ENCODE measurements at places on chromosomes 13 and 19.

- no peak for DNase-seq
Measured at GRCh38 chr19:855142-855541, 3.0 kb downstream of the ELANE start.

GRCh38 chr19:1445185-1445931 is 4.6 kb upstream of the APC2 start:
- no peak for DNase-seq

- DNase-seq, result no peak
Measured at GRCh38 chr19:38944981-38945506, 14.3 kb downstream of the MRPS12 start.

DNA sequence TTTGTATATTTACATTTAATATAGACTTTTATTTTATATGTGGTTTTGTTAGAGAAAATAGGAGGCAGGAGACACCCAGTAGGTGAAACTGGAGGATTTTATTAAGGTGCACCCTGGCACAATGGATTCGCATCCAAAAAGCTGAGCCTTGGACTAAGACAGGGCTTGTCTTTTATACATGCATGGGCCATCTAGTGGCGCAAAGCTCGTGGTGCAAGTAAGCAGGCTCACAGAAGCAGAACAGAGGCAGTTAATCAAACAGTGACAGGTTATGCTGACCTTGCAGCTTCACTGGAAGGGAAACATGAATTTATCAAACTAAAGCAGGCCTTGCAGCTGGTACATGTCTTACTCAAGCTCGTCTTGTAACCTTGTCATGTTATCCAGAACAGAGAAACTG is 58.8 kb upstream of the ZNF681 start:
- no peak for DNase-seq

DNA sequence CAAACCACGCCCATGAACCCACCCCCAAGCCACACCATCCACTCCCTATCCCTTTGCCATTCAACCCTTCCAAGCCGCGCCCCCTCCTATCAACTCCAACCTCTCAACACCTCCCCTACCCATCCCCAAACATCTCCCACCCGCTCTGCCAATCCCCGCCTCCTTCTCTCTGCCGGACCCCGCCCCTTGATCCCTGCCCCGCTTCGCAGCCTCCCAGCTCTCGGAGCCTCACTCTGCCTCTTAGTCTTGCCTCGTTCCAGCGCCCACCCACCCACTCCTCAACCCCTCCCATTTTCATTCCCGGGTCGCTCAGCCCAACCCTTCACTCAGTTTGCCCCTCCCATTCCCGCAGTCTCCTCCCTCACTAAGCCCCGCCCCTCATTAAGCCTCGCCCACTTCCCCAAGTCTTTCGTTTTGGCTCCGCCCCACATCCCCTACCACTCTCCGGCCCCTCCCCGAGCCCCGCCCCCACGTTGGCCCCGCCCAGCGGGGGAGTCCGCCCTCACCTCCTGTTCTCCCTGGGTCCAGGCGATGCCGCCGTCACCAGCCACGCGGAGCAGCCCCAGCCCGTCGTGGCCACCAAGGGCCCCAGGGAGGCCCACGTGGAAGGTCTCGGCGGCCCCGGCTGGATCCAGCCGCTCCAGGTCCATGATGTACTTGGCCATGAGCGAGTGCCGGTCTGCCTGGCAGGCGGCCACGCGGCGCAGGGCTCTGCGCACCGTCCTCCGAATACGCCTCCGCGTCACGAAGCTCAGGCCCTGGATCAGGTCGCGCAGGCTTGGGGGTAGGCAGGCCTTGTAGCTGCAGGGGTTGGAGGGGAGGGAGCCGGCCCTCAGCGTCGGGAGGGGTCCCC is 5.7 kb downstream of the JAK3 start:
- no peak for DNase-seq

DNA sequence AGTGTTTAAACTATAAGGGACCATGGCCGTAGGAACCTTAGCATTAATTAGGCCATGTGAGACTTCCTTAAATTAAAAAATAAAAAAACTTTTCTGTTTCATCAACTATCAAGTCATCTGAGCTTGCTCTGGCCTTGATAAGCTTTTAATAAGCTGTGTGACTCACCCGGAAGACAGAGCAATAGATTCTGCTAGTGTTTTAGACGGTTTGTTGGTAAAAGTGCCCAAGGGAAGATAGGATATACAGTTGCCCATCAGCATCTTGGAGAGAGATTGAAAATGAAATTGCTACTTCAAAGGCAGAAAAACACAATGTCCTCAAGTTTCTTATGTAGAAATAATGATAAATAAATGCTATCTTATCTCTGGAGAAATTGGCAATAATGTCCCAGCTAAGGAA is 31.2 kb upstream of the RCBTB2 start:
- no peak for DNase-seq

DNA sequence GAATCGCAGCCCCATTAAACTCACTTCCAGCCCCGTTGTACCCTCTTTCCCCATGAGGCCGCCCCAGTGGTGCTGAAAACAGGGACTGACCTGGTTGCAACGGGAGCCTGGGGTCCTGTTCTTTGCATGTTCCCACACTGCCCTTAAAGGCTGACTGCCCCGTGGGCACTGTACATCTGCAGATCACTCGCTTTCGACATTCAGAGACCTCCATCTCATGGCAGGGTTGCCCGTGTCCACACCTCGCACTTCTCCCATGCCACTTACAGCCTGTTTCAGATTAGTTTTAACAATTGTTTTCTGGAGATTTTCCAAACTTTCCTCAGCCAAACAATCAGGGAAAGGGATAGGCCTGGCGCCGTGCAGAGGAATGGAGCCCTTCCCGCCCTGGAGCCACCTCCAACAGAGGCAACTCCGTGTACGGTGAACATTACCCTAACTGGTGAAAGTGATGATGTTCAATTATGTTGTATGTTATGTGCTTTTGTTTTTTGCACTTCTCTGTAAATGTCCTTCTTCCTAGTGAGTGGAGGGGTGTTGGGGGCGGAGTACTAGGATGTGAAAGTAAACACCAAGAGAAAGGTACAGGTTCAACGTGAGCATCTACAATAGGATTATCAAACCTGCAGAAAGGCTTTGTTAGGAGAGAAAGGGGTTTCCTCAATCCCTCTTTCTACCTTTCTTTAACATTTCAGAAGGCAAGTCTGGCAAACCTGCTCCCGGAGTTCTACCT is 262.8 kb downstream of the FOXO1 start:
- DNase-seq, result no peak

- no peak for DNase-seq
Measured at GRCh38 chr19:1449467-1450442, at the start of gene APC2. APC2 (plus strand) TSS chr19:1450121; CDS start chr19:1453002, 2,881 bp downstream.

- DNase-seq, result no peak
Measured at GRCh38 chr13:79660361-79660760, 179.4 kb downstream of the NDFIP2 start.

DNA sequence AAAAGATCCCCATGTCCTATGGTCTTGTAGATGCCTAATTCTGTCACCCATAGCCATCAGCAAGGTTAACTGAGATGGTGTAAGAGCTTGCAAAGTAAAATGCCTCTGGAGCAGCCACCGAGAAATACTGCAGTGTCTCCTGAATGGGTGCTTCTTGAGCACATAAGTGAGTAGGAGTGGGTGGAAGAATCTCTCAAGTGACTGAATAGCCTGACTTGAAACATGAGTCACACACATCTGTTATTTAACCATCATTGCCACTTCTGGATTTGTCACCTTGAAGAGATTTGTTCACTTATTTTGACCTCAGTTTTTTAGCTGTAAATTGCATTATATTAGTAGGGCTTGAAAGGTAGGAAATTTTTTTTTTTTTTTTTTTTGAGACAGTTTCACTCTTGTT is 2.3 kb downstream of the ZNF714 start:
- DNase-seq, result no peak

GRCh38 chr19:49878744-49879070 is 1.2 kb downstream of the TBC1D17 start:
- no peak for DNase-seq

DNA sequence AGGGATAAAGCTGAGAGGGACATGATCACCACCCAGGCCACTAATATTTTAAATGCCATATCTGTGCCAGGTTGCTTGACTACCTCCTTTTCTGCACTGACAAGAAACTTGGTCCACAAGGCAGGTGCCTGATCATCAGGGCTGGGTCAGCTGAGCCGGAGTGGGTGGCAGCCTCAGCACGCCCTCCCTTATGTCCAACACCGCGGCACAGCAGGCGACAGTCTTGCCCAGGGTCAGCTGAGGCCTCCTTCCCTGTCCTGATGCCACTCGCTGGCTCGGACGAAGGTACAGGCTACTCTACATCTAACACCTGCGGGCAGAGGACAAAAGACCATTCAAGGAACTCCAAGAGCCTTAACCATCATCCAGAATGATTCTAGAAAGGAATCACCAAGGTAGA is 16.9 kb downstream of the ZC3H4 start:
- DNase-seq, result no peak

DNA sequence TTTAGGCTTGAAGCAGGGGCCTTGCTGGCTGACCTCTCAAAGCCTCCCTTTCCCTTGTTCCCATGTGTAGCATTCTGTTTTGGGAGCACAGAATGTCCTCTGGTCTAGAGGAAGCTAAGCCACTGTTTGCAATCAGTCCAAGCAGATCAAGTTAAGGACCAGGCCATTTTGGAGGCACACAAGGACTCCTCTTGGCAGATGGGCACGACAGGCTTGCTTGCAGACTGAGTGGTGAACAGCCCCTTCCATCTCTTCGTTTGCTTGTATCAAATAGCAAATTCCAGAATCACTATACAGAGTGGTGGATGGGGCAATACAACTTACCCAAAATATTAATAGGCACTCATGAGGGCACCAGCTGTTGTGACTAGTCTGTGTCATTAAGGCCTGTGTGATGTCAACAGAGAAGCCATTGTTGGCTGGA is 215.5 kb upstream of the SERP2 start:
- no peak for DNase-seq

- DNase-seq, result no peak
Measured at GRCh38 chr13:50845211-50845610, 1.7 kb upstream of the DLEU7 start.

GRCh38 chr13:108921238-108921637 is 291.8 kb downstream of the MYO16 start:
- DNase-seq, result no peak

DNA sequence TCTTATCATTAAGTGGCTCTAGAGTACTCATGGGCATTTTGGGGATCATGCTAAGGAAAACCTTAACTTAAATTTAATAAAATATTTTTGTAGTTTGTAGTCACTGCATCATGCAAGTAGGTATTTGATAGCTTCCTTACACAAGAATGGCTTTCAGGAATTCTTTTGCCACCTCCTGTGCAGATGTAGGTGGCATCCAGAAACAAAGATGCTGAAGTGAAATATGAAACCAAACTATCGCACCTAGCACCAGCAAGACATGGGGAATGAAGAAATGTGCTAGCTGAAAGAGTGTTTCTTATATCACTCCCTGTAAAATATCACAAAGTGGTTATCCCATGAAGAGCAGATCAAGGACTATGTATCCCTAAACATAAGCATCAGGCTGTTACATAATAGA is 924.5 kb upstream of the PRR20A start:
- no peak for DNase-seq

DNA sequence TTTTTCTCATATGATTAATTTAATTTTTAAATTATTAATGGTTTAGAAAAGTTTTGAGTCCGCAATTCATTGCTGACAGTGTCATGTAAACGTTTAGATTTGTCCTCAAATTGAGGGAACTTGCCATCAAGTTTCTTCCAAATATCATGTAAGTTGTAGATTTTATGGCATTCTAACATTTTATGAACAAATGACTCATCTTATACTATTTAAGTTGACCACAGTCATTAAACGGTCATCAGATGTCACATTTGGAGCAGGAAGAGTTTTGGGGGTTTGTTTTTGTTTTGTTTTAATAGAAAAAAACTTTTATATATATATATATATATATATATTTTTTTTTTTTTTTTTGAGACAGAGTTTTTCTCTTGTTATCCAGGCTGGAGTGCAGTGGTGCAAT is 4.3 kb downstream of the ZNF114 start:
- DNase-seq, result no peak

DNA sequence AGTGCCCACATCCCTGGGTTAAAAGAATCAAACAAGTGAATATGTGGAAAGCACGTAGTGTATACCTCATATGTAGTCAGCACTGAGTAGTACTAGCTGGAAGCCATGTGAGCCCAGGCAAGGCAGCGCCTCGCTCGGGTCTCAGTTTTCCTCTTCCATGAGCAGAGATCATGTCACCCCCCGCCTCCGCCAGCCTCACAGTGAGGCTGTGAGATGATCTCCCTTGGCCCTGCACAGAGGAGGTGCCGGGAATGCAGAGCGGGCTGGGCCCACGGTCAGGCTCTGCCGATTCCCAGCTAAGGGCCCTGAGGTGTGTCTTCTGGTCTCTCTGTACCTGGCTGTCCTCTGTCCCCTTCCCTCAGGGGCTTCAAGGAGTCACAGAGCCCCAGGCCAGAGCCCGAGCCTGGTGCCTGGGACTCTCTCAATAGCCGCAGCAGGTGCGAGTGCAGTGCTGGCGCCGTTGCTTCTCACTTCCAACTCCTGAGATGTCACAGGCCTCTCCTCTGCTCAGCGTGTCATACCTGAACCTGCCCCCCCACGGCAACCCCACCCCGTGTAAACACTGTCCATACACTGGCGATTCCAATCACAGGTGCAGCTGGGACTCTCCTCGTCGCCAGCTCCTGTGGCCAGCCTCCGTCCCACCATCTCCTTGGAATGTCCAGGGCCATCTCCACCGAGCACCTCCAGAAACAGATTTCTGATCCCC is 26.9 kb downstream of the DPF1 start:
- DNase-seq, result no peak

- no peak for DNase-seq
Measured at GRCh38 chr19:42115219-42115618, 17.0 kb downstream of the POU2F2 start.

DNA sequence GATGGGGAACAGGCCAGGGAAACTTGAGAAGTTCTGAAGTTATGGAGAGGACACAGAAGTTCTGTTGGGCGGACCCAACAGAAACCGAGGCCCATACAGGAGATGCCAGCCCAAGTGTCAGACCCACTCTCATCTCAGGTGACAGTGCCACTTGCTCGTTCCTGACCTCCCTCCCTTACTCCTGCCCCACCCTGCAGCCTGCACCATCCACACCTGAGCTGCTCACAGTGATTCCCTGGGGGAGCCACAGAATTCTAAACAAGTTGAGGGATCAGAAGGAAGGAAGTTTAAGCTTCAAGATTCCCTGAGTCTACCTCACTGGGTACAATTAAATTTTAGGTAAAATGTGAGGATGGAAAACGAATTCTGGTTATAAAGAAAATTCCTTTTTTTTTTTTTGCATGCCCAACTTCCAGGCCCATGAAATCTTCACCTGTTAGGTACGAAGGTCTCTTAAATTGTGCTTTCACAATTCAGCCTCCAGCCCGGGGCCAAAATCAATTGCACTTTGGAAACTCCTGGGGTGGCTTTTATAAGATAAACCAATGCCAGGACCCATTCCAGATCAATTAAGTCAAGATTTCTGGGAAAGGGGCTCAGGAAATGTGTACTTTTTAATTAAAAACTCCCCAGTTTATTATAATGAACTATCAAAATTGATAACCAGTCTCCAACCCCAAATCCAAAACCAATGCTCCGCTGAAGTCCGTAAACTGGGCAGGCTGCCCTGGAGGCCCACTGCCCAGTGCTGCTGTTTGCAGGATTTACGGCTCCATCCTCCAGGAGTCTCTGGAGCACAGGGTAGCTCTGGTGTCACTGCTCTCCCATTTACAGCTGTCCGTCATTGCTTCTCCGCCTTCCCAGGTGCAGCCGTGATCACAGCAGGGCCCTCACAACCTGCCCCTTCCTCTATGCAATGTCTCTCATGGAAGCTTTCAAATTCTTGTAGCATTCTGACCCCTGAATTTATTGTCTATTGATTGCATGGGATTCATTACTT is 643.5 kb downstream of the UQCRFS1 start:
- DNase-seq, result no peak

GRCh38 chr19:18951721-18952281 is 10.8 kb upstream of the HOMER3 start:
- no peak for DNase-seq

GRCh38 chr13:69956349-69956748 is 151.3 kb upstream of the ATXN8OS start:
- no peak for DNase-seq

Measured in cortex of kidney (tissue), 1 donor.